HepG2 (cell line): ENCODE measurements at places on chromosomes 7 and 10.

GRCh38 chr10:123038782-123039631 lies 30.2 kb downstream of the ACADSB start:
- peak; percentile 29 for DNase-seq

DNA sequence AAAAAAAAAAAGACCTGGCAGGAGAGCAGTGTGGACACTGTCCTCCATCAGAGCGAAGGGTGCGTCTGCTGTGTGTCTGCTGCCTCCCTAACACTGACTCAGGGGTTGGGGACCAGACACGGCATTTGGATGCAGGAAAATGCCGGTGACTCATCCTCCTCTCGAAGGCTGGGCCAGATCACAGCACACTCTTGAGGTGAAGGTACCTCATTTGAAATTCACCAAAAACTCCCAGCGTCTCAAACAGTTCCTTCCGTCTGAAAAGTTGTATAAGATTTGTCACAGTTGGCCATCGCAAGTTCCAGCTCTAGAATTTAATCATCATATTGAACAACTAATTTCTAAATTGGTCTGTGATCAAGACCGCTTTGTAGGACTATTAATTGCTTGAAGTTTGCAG lies 118.1 kb upstream of the LYZL2 start:
- DNase-seq: no peak

DNA sequence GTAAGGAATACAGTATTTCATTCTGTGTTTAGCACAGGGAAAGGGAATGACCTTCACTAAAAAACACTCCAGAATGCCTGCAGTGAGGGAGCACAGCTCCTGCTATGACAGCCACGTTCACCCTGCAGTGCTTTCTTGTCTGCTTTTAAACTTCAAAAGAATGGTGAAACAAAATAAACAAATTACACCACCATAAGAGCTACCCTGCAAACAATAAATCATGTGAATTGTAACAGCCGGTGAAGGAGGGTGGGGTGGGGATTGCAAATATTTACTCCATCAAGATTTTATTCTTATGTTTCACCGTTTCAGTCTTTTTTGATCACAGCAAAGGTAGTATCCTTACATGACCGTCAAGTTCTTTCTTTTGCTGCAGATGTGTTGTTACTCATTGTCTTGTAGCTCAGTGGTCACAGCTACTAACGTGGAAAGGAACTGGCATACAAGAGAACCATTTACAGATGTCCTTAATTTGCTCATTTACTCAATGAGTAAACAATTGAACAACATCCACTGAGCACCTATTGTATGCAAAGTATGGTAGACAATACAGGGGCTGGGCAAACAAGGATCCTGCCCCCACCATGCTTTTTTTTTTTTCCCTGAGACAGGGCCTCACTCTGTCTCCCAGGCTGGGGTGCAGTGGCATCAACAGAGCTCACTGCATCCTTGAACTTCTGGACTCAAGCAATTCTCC lies 4.1 kb upstream of the CHN2 start:
- DNase-seq: peak; percentile 94

GRCh38 chr7:55520426-55521140 lies 51.7 kb downstream of the VOPP1 start:
- DNase-seq: no peak

DNA sequence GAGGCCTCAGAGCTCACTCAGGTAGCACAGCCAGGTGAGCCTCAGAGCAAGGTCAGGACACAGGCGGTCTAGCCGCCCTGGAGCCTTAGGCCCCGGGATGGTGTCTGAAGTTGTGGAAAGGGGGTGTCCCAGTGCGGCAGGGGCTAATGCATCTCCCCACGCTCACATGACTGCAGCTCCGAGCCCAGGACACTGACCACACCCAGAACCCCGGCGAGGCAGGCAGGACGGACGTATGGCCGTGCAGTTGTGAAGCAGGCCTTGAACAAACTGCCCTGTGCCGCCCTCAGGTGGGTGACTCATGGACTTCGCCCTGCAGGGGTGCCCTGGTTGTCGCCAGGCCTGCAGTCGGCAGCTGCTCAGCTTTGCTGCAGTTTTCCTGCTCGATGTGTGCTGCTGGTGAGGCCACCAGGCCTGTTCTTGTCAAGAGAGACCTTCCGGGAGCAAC lies 5.0 kb upstream of the PRKAR1B start:
- DNase-seq: peak; percentile 86

GRCh38 chr10:129078346-129078745 lies 388.7 kb upstream of the MGMT start:
- DNase-seq: no peak

DNA sequence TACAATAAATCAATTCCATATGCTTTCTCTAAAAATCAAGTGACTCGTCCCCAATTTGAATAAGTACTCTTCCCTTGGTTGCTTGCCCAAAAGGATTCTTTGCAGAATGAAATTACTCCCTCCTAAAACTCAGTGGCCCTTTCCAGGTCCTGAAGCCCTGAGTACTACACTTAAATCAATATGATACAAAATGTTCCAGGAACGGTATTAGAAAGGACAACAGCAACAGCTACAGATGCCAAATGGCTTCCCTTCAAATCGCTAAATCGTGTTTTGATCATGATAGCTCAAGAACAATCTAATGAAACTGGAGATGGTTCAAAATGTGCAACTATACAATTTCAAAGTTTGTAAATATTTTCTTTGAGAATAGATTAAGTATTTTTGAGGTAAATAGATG lies 59.4 kb downstream of the TPK1 start:
- no peak for DNase-seq

GRCh38 chr7:137985253-137985896 lies 16.5 kb downstream of the CREB3L2 start:
- DNase-seq: peak; percentile 32

DNA sequence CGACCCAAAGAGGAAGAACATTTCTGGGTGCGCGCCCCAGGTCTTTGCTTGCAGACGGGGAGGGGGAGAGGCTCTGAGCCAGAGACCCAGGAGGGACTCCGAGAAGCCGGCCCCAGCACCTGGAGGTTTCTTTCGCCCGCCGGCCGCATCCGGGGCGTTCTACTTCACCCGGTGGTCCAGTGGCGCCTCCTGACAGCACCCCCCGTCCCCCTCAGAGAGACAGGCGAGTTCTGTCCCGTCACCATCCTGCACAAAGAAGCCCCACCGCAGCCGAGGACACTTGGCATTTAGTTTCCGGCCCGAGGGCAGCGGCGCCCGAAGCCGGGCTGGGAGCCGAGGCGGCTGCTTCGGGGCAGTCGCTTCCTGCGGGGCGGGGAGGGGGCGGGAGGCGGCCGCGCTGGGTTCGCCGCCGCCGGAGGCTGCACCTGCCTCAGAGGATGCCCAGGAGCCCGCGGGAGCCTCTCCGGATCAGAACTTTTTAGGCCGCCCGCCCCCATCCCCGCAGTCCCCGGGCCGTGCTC lies at the start of gene TMEM178B:
Gene TMEM178B, plus strand, starts transcription at position 424 of the 521 bp plus-strand sequence.
- no peak for DNase-seq

DNA sequence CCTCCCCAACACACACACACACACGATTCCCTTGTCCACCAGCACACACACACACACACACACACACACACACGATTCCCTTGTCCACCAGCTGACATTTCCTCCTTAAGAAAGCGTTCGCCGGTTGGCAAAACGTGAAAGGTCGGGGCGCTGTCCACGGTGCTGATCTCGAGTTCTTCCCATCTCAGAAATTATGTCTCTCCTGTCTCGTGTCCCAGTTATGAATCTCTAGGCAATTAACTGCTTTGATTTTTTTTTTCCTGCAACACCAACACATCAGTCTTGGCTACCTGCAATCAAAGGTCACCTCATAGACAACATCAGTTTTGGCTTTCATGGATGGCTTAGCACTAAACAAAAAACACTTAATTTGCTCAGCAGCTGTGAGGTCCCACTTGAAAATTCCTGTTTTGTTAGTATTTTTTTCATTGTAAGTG lies 1.9 kb downstream of the INA start:
- DNase-seq: no peak

GRCh38 chr7:141617280-141617679 lies 66.1 kb downstream of the AGK start:
- no peak for DNase-seq

GRCh38 chr7:3152714-3153113 lies 109.0 kb upstream of the CARD11 start:
- no peak for DNase-seq

GRCh38 chr10:59454171-59454919 lies 92.0 kb upstream of the FAM13C start:
- DNase-seq: no peak

DNA sequence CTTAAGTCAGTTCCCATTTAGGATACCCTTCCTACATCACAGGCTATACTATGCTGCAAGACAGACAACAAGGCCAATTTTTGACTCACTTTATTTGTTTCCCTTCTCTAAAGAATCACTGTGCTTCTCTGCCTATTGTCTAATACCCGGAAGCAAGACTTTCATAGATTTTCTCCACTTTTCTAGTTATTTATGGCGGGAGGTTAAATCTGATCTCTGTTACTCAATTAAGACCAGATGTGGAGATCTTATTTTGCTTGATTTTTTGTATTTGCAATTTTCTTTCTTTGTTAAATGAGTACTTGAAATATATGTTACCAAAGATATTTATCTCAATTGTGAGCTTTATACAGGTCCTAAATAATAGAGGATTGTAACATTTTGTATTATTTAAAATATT lies 511.5 kb downstream of the ATRNL1 start:
- no peak for DNase-seq

DNA sequence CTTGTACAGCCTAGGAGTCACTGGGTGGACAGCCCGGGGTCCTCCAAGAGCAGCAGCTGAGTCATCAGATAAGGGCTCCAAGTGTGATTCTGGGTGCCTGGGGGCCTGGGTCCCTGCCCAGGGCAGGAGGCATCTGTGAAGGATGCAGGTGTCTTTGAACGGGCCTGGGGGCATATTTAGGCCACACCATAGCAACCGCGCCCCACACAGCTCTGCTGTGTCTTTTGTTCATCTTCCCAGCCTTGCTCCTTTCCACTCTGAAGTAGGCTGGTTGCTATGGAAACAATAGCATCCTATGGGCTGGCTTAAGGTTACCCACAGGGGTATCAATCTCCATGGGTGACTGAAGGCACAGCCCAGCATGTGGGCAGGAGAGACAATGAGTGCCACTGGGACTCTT lies 324.7 kb downstream of the TCERG1L start:
- no peak for DNase-seq

- no peak for DNase-seq
Measured at GRCh38 chr10:96565774-96566173, 21.0 kb downstream of the TM9SF3 start.

DNA sequence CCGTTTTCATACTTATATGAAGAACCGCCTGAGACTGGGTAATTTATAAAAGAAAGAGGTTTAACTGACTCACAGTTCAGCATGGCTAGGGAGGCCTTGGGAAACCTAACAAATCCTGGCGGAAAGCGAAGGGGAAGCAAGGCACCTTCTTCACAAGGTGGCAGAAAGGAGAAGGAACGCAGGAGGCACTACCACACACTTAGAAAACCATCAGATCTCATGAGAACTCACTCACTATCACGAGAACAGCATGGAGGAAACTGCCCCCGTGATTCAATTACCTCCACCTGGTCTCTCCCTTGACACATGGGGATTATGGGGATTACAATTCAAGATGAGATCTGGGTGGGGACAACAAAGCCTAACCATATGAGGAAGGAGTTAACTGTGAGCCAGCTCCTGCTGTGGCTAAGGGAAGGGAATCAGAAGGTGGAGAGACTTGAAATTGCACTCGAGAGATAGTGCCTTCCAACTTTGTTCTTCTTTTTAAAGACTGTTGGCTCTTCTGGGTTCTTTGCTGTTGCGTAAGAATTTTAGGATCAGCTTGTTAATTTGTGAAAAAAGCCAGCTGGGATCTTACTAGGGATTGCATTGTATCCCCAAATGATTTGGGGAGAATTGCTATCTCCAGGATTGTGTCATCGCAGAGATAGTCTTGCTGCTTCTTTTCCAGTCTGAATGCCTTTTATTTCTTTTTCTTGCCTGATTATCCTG lies 21.0 kb downstream of the OPTN start:
- no peak for DNase-seq

GRCh38 chr10:22780474-22780885 lies 66.1 kb upstream of the PIP4K2A start:
- DNase-seq: no peak

DNA sequence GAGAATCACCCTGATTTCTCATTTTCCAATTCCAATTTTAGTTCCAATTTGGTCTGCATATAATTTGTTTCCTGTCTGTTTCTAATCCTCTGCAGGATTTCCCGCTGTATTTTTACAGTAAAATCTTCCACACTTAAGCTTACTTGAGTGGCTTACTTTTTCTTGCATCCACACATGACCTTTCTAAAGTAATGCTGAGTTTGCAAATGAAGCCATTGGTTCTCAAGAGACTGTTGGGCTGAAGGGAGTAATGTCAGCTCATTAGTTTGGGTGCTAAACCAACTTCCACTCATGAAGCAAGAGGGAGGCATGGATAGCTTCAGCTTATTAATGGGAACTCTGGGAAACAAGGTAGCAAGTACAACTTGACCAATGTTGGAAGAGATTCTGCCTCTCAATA lies 146.4 kb downstream of the SNX10 start:
- DNase-seq: no peak

GRCh38 chr10:52194191-52194590 lies 119.9 kb upstream of the DKK1 start:
- no peak for DNase-seq
